ENCODE measurements at places on chromosomes 11 and 22. TPM values are rescaled to one million over a fixed set of nuclear protein-coding genes. Genes with fewer than 3 reads are reported as not detected.

Gene RFPL3
- total RNA-seq: not detected

Gene TSPO
- total RNA-seq: 133 TPM

Gene SAA1
- total RNA-seq: not detected

Gene BAIAP2L2
- total RNA-seq: 0.55 TPM

Gene KDM4D
- 1.1 TPM for total RNA-seq

Gene PARVB
- total RNA-seq: 41.5 TPM

Gene C1QTNF5
- not detected for total RNA-seq

Gene CYTH4
- 126 TPM for total RNA-seq

Gene C22orf15
- 1.1 TPM for total RNA-seq

Gene DYNC2H1
- 3.0 TPM for total RNA-seq

Gene HBE1
- not detected for total RNA-seq

Gene SHANK3
- 0.08 TPM for total RNA-seq

Gene OR2AG2
- total RNA-seq: not detected

Gene MS4A12
- not detected for total RNA-seq

Gene MICAL3
- 30.3 TPM for total RNA-seq

Gene C11orf16
- not detected for total RNA-seq

Gene P2RY6
- not detected for total RNA-seq

Gene OR51B4
- not detected for total RNA-seq

Gene PRR33
- total RNA-seq: 0.08 TPM

Gene OR4A5
- not detected for total RNA-seq

Gene PAFAH1B2
- total RNA-seq: 60.1 TPM

Gene SEZ6L
- total RNA-seq: not detected

Gene RASSF10
- not detected for total RNA-seq

Gene P2RX3
- not detected for total RNA-seq

Gene E2F8
- total RNA-seq: 40.8 TPM

Gene TEAD1
- 0.98 TPM for total RNA-seq

Gene ZFPL1
- total RNA-seq: 30.1 TPM

Gene RNF169
- total RNA-seq: 19.1 TPM

Gene IGLL5
- total RNA-seq: not detected

Gene CDHR5
- total RNA-seq: not detected

Gene FAM180B
- total RNA-seq: not detected

Gene TRMU
- total RNA-seq: 71.7 TPM

Gene MAPK8IP1
- total RNA-seq: 0.50 TPM

Gene CRYBB3
- not detected for total RNA-seq

Gene GPR83
- total RNA-seq: not detected

Gene MISFA
- 1.3 TPM for total RNA-seq

Data from activated CD4-positive, alpha-beta memory T cell treated with anti-CD3 and anti-CD28 coated beads, Interleukin-2, amount 10 ng/mL, durations not matched to agents 7 days and 5 days (primary cell).